ENCODE measurements at places on chromosomes 5 and 9.

- DNase-seq, result no peak
Measured at GRCh38 chr9:127500399-127500798, 49.1 kb downstream of the LRSAM1 start.

- no peak for DNase-seq
Measured at GRCh38 chr5:130710596-130710995, 454.5 kb downstream of the HINT1 start.

GRCh38 chr5:9601055-9601739, 29.0 kb downstream of the TAS2R1 start:
- DNase-seq, result no peak

- DNase-seq, result peak; percentile 63
Measured at GRCh38 chr9:36597412-36598178, 24.9 kb downstream of the MELK start.

GRCh38 chr9:99516657-99517049, 294.6 kb downstream of the SEC61B start:
- DNase-seq, result no peak

- no peak for DNase-seq
Measured at GRCh38 chr5:123617561-123617960, 105.6 kb downstream of the CSNK1G3 start.

- DNase-seq, result no peak
Measured at GRCh38 chr9:4145482-4145881, 154.4 kb downstream of the GLIS3 start.

DNA sequence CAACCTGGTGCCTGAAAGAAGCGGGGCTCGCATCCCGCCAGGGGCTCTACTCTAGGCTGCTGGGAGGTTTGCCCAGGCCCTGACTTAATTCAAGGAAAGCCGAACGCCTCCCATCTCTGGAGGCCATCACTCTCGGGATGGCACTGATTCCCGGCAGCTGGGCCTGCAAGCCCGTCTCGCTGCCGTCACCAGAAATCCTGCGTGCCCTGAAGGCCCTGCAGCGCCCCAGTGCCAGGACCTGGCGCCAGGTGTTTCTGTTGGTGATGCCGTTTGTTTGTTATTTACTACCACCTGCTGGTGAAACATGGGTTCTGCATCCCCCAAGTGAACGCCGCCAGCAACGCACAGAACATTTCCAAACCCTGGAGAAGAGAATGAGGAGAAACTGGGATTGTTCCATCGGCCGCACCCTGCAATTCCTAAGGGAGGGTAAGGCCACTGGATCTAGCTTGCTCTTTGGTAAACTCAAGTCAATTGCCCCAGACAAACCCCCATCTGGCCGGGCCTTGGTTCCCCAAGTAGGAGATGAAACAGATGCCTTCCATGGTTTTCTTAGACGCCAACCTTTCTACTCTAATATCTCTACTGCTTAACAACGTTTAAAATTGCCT, 77.9 kb downstream of the AK8 start:
- DNase-seq, result peak; percentile 79

Measured in AG08396 (cell line).